Left cardiac atrium (tissue), 4 donors: ENCODE measurements at places on chromosomes 1 and 21. TPM values are rescaled to one million over a fixed set of nuclear protein-coding genes. Genes with fewer than 3 reads are reported as not detected.

The DYNLT5 gene
- 1.9 TPM for total RNA-seq

The MAD2L2 gene
- 20.0 TPM for total RNA-seq

The TRPM2 gene
- total RNA-seq, result 5.1 TPM

The C21orf91 gene
- total RNA-seq, result 9.0 TPM

The CSRP1 gene
- total RNA-seq, result 154 TPM

The OR2T35 gene
- not detected for total RNA-seq

The CFAP74 gene
- not detected for total RNA-seq

The KIF21B gene
- total RNA-seq, result 1.0 TPM

The PCAT6 gene
- total RNA-seq, result 1.2 TPM

The SLC45A1 gene
- 1.8 TPM for total RNA-seq

The ZFP69 gene
- 2.3 TPM for total RNA-seq

The NCMAP gene
- total RNA-seq, result 0.18 TPM

The FAM177B gene
- not detected for total RNA-seq

The ST6GALNAC3 gene
- total RNA-seq, result 13.3 TPM

The S100A10 gene
- total RNA-seq, result 335 TPM

The MFSD2A gene
- total RNA-seq, result 3.7 TPM

The PTPRF gene
- 63.1 TPM for total RNA-seq

The CDC7 gene
- 1.3 TPM for total RNA-seq

The NUP210L gene
- total RNA-seq, result 0.13 TPM

The PLA2G2F gene
- total RNA-seq, result not detected

The IRF6 gene
- 20.7 TPM for total RNA-seq

The SLC9C2 gene
- 0.71 TPM for total RNA-seq

The LDLRAD1 gene
- total RNA-seq, result not detected

The MED8 gene
- 27.4 TPM for total RNA-seq

The LYPD8 gene
- total RNA-seq, result not detected

The OLIG2 gene
- not detected for total RNA-seq

The HSD11B1 gene
- 5.6 TPM for total RNA-seq

The SPRR2A gene
- not detected for total RNA-seq

The SDHC gene
- total RNA-seq, result 241 TPM

The EDARADD gene
- total RNA-seq, result not detected

The TIAM1 gene
- 5.0 TPM for total RNA-seq

The OR2G6 gene
- 0.03 TPM for total RNA-seq

The SHISA4 gene
- total RNA-seq, result 47.5 TPM

The AIRE gene
- total RNA-seq, result 0.08 TPM

The KCNJ10 gene
- total RNA-seq, result 0.05 TPM

The SPRR5 gene
- not detected for total RNA-seq

The DUSP10 gene
- total RNA-seq, result 5.3 TPM

The CNTN2 gene
- total RNA-seq, result 0.24 TPM

The TBCE gene
- total RNA-seq, result 10.8 TPM

The PATJ gene
- 58.6 TPM for total RNA-seq

The CD53 gene
- 19.8 TPM for total RNA-seq

The NEXN gene
- 235 TPM for total RNA-seq

The HMCN1 gene
- total RNA-seq, result 22.3 TPM

The OR2T11 gene
- not detected for total RNA-seq

The KCNAB2 gene
- total RNA-seq, result 13.2 TPM

The TMEM79 gene
- total RNA-seq, result 2.0 TPM

The KDF1 gene
- 0.18 TPM for total RNA-seq

The TEX38 gene
- total RNA-seq, result 0.35 TPM

The FCER1G gene
- 35.9 TPM for total RNA-seq

The BOLA1 gene
- total RNA-seq, result 13.0 TPM

The KCNJ15 gene
- total RNA-seq, result 2.6 TPM

The PDC gene
- total RNA-seq, result not detected

The ELAPOR1 gene
- total RNA-seq, result 0.39 TPM
